ENCODE measurements at places on chromosomes 2 and 18. TPM values are rescaled to one million over a fixed set of nuclear protein-coding genes. Genes with fewer than 3 reads are reported as not detected.

DNA sequence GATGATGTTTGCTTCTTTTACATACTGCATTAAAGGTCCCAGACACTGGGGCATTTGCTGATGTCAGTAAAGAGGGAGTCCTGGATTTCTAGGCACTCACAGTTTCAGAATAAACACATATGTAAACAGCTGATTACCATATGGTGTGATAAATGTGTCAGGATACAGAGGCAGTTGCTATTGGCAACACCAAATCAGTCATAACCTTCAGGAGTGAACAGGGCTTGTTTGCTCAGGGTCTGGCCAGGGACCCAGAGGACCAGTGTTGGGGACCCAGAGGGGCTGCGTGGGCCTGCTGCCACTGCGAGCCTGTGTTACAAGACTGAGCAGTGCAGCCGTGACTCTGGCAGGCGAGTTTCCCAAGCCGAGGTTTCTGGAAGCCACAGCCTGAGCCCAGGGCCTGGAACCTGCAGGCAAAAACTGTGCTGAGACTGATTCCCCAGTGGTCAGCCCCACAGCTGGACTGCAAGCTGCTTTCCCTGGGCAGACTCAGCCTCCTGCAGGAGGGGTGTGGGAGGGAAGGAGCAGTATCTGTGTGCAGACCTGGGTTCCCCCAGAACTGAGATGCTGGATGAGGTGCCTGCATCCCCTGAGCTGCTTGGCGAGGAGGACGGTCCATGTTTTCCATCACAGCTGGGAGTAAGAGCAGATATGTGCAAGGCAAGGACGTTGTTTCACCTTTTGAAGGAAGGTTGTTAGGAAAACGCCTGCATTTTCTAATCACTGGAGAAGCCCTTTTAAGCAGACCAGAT is 23.6 kb downstream of the ASAP2 start:
- DNase-seq: no peak

- DNase-seq: no peak
These were observed 154.6 kb downstream of the MTX2 start for GRCh38 chr2:176423819-176424218.

GRCh38 chr2:16604236-16604635 is 61.4 kb downstream of the CYRIA start:
- DNase-seq: no peak

GRCh38 chr2:163682695-163683094 is 53.1 kb downstream of the FIGN start:
- DNase-seq: no peak

The ARHGEF33 gene
- total RNA-seq: 0.37 TPM

- DNase-seq: no peak
These were observed 82.9 kb downstream of the SMIM21 start for GRCh38 chr18:75344615-75345014.

GRCh38 chr2:205435970-205436369 is 246.3 kb upstream of the NRP2 start:
- DNase-seq: no peak

GRCh38 chr2:9954136-9954535 is 2.6 kb downstream of the GRHL1 start:
- no peak for DNase-seq

The MYCN gene
- total RNA-seq: 2.3 TPM

DNA sequence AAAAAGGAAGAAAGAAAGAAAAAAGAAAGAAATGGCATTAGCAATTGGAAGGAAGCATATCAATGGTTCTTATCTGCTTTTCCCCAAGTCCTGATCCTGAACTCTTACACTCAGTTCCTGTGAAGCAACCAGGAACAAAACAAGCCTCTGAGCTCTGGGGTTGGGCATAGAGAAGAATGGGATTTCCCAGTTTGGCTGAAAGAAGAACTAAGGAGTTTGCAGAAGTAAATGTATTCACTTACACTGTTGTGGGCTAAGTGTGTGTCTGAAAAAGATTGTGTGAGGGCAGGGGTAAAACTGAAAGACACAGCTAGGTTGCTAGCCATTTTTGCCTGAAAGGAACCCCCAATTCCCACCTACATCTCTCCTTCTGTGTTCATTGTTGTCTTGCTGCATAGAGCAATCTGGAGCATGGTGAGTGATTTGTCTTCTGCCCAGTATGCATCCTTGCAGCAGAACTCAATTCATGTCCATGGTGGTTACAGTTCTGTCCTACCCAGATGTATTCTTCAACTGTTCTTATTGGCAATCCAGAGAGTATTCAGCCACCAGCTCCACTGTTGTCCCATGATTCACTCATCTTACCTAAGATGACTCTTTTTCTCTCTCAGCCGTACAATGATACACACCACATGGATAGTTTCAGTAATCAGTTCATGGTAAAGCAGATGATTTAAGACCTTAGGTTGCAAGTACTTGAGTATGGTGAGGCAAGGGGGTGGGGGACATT is 348.7 kb downstream of the ARHGAP15 start:
- no peak for DNase-seq

DNA sequence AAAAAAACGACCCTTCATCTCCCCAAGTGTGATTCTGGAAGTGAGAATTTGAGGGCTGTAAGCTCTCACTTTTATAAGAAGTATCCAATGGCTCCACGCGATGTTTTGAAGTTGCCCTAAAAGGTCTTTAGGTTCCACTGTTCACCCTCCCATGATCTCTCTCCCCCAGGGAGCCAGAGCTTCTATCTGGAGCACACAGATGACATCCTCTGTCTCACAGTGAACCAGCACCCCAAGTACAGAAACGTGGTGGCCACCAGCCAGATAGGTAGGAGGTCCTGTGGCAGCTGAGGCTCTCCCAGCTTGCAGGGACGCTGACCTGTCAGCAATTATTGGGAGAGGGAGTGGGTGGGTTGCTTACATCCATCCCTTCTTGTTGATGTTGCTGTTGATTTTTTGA is 97.8 kb downstream of the RTN4 start:
- DNase-seq: no peak

DNA sequence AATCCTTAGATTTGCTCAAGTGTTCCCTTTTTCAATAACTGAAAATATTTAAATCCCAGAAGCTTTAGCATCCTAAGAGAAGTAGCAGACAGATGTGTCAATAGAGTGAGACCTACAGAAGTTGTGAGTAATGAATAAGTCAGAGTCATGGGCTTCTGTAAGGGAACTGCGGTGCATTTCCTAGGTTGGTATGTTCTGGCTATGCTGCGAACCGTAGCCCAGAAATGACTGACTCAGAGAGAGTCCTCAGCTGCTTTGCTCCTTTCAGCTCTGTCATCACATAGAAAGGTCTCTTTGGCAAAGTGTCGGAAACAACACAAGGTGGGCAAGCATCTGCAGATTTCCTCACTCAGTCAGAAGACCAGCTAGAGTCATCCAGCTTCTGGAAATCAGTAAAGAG is 297.1 kb downstream of the ARHGAP15 start:
- no peak for DNase-seq

The TRABD2A gene
- 101 TPM for total RNA-seq

GRCh38 chr2:184644685-184645084 is 46.4 kb downstream of the ZNF804A start:
- no peak for DNase-seq

The WNT10A gene
- total RNA-seq: 1.9 TPM

GRCh38 chr18:25817546-25818237 is 272.7 kb downstream of the SS18 start:
- no peak for DNase-seq

DNA sequence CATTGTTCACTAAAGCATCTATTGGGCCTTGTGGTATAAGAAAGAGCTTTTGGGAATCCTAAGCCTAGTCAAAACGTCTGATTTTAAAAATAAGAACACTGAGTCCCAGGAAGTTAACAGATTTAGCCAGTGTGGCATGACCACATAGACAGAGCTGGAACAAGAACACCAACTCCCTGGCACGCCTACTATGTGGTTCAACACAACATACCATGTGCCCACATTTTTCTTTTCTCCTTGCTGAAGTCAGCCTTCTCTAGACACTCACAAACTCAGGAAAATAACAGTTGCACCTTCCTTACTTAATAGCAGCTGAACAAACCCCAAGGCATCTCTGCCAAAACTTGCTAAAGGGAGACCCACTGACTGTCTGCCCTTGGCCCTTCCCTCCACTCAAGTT is 124.8 kb downstream of the C1D start:
- no peak for DNase-seq

The ZSWIM2 gene
- total RNA-seq: not detected

The CD207 gene
- 0.22 TPM for total RNA-seq

The STARD6 gene
- total RNA-seq: not detected

DNA sequence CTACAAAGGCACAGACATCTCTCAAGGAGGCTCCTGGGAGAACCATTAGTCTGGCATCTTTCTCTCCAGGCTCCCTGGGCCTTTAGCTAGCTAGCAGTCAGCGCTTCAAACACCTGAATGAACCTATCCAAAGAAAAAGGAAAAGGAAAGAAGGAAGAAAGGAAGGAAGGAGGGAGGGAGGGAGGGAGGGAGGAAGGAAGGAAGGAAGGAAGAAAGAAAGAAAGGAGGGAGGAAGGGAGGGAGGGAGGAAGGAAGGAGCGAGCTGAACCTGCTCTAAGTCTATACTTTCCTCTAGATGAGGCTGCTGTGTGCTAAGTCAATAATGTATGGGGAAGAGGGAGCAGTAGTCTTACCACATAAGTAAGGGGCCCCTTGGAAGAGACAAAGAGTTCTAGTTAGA is 5.1 kb upstream of the BCL11A start:
- DNase-seq: no peak

DNA sequence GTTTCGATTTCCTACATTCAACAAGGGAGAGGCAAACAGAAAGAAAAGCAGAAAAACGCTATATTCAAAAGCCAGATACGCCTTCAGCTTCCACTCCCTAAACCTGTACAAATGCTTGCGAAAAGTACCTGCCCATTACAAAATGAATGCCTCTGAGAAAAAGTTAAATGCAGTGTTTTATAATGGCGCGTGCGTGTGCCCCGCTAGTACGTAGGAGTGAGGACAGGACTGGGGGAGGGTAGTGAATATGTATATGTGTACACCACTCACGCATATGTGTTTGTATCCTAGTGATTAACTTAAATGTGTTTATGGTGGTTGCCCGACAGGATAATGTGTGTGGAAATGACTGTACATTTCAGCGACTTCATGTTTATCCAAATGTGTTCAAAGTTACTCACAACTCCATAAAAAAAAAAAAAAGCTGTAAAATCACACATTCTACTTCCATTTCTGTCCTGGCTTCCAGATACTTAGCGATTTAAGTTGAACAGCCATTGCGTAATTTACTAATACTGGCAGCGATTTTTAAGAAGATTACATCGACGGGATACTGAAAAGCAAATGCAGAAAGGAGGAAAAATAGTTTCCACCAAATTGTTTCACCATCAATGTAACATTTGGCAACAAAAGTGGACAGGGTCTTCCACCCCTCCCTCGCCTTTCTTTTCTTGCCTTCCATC is 1.3 kb downstream of the NEUROD1 start:
- DNase-seq: no peak

DNA sequence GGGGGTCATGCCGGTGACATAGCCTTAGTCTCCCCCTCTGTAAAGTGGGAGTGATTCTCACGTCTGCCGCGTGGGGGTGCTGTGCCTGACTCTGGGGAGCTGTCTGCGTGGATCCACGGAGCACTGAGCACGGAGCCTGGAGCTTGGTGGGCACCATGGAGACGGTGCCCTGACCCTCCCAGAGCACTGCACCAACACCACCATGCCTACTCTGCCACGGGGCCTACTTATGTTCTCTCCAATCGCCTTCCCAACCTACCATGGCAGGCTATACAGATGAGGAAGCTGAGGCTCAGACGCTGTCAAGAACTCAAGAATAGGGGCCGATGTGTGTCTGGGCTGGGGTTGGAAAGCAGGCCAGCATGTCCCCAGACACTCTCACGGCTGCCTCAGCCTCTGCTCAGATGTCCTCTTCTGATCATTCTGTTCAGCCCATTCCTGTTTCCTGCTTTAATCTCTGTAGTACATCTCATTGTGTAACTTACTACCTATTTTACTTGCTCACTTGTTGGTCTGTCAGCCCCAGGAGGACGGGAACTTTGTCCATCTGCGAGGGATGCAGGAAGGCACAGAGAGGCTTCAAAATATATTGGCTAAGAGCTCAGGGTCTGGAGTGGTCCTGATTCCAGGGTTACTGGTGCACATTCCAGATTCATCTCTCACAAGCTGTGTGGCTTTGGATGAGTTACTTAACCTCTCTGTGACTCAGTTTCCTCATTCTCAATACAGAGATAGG is 168.1 kb upstream of the HS6ST1 start:
- no peak for DNase-seq
